ENCODE measurements at places on chromosomes 3 and 15. TPM values are rescaled to one million over a fixed set of nuclear protein-coding genes. Genes with fewer than 3 reads are reported as not detected.

C2CD4B gene
- total RNA-seq: not detected

DNA sequence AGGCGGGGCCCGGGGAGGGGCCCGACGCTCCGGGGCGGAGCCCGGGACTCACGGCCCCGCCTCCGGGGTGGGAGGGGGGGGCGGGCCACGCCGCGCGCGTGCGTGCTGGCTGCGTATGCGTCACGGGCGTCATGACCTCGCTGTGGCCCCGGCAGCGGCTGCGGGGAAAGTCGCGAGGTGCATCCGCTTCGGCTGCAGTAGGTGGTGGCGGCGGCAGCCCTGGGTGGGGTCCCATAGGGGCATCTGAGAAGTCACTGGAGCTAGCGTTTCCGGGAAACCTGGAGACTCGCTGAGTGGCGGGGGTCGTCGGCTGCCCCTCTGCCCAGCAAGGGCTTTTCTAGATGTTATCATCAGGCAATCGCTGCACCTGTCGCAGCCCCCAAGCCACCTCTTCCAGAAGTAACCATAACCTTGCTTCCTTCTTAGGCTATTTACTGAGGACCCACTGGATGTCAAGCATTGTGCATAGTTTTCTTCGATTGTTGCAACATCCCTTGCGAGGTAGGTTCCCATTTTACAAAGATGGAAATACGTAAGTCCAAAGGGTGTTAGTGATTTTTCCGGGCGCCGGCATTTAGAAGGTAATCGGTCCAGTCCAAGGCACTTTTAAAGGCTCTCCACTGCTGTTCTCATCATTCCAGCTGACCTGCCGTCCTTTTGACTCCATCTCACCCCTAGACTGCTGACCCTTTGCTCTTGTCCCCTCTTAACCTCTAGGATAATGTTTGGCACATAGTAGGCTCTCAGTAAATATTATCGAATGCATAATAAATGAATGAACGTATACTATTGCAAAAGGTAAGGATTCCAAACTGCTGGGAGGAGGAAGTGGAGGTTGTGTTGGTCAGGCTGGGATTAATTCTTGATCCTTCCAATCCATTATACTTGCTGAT lies at the start of gene GDPGP1:
TSS of gene GDPGP1 (plus strand) at position 114 of the 893 bp plus-strand sequence. CDS start 6,700 bp downstream, outside the sequence.
- peaks cover 54% of the 10 kb centered on the region for H3K4me1 ChIP-seq
- H3K27ac ChIP-seq: peak within 1 kb of the TSS; percentile 93
- H3K27me3 ChIP-seq: no peaks in the 10 kb centered on the region

DNA sequence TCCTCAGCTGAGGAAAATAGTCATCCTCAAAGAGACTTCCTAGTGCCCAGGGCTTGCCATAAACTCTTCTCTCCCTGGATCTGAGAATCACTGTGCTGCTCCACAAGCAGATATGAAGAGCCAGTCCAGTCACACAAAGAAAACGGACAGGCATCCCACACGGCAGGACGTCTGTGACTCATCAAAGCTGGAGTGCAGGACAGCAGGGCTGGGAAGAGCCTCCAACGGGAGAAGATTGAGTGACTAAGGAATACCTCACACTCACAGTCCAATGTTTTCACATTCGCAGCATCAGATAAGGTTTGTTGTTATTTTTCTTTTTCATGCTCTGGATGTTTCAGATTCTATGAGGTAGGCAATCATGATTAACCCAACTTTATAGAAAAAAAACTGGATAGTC lies 57.8 kb downstream of the NEK10 start:
- H3K27ac ChIP-seq: no peak overlapping the region
- H3K4me3 ChIP-seq: no peak overlapping the region
- no peaks in the 10 kb centered on the region for H3K4me1 ChIP-seq
- no peaks in the 10 kb centered on the region for H3K36me3 ChIP-seq

GRCh38 chr3:15629860-15630597 lies 28.5 kb downstream of the BTD start:
- peaks cover 24% of the 10 kb centered on the region for H3K4me1 ChIP-seq
- H3K36me3 ChIP-seq: no peaks in the 10 kb centered on the region
- peak overlapping the region; percentile 42 for H3K4me3 ChIP-seq
- no peaks in the 10 kb centered on the region for H3K27me3 ChIP-seq
- H3K27ac ChIP-seq: no peak overlapping the region

CD200R1L gene
- total RNA-seq: not detected

DNA sequence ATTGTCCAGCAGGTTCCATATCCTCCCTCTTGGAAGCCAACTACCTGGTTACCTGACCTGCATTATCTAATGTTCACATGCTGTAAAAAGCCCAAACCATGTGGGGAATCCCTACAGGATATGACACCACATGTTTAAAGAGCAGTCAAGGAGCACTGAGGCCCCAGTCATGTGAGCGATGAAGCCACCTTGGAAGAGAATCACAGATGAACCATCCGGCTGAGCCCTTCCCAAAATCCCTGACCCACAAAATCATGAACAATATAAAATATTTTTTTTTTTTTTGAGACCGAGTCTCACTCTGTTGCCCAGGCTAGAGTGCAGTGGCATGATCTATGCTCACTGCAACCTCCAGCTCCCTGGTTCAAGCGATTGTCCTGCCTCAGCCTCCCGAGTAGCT lies 10.6 kb upstream of the ANKDD1A start:
- no peak for DNase-seq
- H3K27ac ChIP-seq: no peak overlapping the region
- H3K27me3 ChIP-seq: no peaks in the 10 kb centered on the region
- H3K4me1 ChIP-seq: peaks cover 61% of the 10 kb centered on the region
- no peak overlapping the region for H3K4me3 ChIP-seq
- peaks cover 28% of the 10 kb centered on the region for H3K36me3 ChIP-seq

TM6SF1 gene
- total RNA-seq: 18.2 TPM

SLC9C1 gene
- total RNA-seq: not detected

DNA sequence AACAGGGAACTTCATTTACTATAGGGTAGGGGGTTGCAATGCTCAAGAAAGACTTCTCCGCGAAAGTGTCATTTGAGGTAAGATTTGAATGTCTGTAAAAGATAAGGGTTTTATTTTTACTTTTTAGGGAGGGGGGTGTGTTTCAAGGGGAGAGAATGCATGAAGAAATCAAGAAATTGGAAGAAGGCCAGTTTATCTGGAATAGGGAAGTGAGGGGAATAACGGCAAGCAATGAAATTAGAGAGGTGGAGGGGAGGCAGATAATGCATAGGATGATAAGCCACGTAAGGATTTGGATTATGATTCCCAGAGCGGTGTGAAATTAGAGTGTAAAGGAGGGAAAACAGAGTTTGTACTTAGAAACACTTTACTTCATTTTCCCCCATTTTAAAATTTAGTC lies 63.0 kb upstream of the MB21D2 start:
- H3K36me3 ChIP-seq: no peaks in the 10 kb centered on the region
- DNase-seq: no peak
- no peak overlapping the region for H3K4me3 ChIP-seq
- H3K4me1 ChIP-seq: no peaks in the 10 kb centered on the region
- no peaks in the 10 kb centered on the region for H3K27me3 ChIP-seq
- H3K27ac ChIP-seq: no peak overlapping the region

Data from activated CD8-positive, alpha-beta T cell treated with anti-CD3 and anti-CD28 coated beads, Interleukin-2, amount 10 ng/mL, durations not matched to agents 7 days and 5 days (primary cell).